ENCODE measurements at places on chromosomes 7 and 10. TPM values are rescaled to one million over a fixed set of nuclear protein-coding genes. Genes with fewer than 3 reads are reported as not detected.

CPXM2 gene
- total RNA-seq: not detected

TEX36 gene
- total RNA-seq: not detected

STEAP2 gene
- 0.59 TPM for total RNA-seq

DNA sequence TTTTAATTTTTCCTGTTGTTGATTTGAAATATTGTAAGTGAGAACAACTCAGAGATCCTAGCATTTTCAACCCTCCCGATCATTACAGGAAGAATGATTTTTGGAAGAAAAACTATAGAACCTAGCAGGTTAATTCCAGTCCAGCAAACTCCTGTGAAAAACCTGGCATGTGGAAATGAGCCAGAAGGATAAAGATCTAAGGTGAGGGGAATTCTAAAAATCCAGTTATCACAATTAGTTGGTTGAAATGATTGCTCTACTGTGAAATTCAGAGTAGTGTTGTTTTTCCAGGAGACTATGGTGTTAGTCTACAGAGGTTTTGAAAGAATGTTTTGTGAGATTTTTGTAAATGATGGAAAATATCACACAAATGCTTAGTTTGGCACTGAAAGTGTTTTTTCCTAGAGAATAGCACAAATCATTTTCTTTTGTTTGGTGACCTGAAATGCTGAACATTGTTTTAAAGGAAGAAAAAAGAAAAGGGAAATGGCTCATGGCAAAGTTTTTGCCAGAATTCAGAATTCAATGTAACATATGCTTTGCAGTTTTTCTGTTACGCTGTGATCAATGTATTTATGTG is 152.4 kb upstream of the SLC26A5 start:
- DNase-seq: no peak

GRCh38 chr10:27759483-27760272 is 14.1 kb upstream of the MKX start:
- no peak for DNase-seq
